ENCODE measurements at places on chromosomes 1 and 21.

DNA sequence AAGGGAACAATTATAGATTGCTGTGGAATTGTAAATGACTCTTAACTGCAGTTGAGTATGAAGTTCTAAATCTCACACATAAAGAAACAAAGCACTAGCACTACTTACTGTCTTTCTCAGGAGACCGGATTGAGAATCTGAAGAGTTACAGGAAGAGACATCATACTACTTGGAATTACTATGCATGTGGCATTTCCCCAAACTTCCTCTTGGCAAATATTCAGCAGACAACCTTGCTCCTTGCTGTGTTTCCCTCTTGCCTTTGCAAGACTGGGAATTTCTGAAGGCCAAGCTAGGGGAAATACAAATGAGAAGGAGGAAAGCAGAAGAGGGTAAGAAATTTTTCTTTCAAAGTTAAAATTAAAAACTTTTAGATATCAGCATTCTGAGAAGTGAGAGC lies 173.6 kb upstream of the KCTD3 start:
- no peak for DNase-seq

DNA sequence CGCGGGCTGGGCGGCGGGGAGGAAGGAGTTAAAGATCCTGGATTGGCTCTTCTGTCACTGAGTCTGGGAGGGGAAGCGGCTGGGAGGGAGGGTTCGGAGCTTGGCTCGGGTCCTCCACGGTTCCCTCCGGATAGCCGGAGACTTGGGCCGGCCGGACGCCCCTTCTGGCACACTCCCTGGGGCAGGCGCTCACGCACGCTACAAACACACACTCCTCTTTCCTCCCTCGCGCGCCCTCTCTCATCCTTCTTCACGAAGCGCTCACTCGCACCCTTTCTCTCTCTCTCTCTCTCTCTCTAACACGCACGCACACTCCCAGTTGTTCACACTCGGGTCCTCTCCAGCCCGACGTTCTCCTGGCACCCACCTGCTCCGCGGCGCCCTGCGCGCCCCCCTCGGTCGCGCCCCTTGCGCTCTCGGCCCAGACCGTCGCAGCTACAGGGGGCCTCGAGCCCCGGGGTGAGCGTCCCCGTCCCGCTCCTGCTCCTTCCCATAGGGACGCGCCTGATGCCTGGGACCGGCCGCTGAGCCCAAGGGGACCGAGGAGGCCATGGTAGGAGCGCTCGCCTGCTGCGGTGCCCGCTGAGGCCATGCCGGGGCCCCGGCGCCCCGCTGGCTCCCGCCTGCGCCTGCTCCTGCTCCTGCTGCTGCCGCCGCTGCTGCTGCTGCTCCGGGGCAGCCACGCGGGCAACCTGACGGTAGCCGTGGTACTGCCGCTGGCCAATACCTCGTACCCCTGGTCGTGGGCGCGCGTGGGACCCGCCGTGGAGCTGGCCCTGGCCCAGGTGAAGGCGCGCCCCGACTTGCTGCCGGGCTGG lies at the start of gene NPR1:
Gene NPR1 (plus strand): TSS at position 170 of the 818 bp plus-strand sequence. CDS start 421 bp downstream, at position 591.
- no peak for DNase-seq

DNA sequence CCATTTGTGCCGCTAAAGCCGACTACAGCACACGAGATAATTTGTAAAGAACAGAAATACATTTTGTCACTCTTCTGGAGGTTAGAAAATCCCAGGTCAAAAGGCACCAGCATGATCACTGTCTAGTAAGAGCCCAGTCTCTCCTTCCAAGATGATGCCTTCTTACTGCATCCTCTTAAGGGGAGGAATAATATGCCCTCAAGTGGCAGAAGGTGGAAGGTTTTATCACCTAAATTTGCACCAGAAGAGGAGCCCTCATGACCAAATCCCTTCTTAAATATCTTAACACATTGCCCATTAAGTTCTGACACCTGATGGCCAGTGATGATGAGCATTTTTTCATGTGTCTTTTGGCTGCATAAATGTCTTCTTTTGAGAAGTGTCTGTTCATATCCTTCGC lies 326.7 kb upstream of the RGS18 start:
- DNase-seq = no peak

DNA sequence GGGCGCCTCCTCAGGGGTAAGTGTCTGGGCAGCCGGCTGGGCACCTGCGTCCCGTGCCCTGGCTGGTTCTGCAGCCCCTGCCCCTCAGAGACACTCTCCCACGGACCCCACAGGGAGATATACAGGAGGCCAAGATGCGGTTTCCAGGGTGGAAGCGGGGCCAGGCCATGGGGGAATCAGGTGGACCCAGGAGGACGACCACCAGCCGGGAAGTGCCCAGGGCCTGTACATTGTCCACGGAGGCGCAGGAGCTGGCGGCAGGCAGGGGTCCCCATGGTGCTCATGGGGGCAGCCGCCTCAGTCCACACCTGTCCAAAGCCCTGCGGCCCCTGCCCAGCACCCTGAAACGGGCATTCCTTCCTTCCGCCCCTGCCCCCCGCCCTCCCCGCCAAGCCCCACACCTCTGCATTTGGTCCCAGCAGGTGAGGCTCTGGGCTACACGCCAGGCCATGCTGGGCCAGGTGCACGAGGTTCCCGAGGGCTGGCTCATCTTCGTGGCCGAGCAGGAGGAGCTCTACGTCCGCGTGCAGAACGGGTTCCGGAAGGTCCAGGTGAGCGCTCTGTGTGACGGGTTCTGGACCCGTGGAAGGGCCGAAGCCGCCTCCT lies 36.7 kb downstream of the SLC19A1 start:
- DNase-seq = no peak

GRCh38 chr1:109912873-109913272 lies 2.2 kb downstream of the CSF1 start:
- no peak for DNase-seq

DNA sequence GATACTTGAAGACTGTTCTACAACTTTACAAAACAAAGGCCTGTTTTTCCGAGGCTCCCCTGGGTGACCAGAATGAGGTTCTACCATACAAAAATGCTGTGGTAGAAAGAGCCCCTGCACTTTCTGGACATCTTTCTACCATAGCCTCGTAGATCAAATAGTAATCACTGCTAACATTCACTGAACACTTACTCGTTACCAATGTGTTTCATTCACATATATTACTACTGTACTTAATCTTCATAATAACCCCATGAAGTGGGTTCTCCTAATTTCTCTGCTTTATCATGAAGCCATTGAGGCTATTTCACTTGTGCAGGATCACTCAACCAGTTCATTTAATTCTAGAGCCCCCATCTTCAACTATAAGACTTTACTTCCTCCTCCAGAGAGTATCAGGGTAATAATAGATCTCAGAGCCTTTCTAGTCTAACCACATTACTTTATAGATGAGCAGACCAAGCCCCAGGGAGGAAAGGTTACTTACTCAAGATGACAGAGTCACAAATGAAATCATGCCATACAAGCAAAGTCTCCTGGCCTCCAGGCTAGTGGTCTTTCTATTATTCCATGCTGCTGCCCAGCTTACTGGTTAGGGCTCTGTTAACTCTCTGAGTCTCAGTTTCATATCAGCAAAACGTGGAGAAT lies 46.7 kb upstream of the OSBPL9 start:
- DNase-seq = peak; percentile 4

DNA sequence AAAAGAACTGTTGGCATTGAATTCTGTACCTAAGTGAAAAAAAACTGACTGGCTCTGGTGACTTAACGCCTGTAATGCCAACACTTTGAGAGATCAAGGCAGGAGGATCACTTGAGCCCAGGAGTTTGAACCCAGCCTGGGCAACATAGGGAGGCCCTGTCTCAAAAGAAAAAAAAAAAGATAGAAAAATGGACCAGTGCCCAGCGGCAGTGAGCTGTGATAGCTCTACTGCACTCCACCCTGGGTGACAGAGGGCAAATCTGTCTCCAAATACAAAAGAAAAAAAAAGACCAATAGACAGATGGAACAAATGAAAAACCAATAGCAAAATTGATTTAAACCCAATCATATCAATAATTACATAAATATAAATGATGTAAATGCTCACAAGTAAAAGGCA lies 674 bp upstream of the AKR7A3 start:
- no peak for DNase-seq

- no peak for DNase-seq
Observed at GRCh38 chr1:17567582-17567981, 28.1 kb downstream of the ARHGEF10L start.

DNA sequence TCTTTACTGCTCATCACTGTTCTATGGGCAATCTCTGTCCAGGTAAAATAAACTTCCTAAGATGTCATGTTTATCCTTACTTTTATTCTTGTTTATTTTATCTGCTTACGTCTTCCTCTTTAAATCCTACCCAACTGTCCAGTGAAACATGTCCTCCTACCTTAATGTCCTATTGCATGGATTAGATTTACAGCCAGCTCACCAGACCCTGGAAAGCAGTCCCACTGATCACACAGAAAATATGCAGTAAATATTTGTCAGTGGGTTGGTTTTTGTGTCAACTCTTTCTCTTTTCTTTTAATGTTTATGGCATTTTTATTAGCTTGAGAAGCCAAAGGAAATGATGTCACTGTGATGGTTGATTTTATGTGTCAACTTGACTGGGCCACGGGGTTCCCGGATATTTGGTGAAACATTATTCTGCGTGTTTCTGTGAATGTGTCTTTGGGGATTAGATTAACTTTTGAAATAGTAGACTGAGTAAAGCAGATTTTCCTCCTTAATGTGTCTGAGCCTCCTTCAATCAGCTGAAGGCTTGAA lies 258.3 kb downstream of the SRGAP2C start:
- peak; percentile 35 for DNase-seq

DNA sequence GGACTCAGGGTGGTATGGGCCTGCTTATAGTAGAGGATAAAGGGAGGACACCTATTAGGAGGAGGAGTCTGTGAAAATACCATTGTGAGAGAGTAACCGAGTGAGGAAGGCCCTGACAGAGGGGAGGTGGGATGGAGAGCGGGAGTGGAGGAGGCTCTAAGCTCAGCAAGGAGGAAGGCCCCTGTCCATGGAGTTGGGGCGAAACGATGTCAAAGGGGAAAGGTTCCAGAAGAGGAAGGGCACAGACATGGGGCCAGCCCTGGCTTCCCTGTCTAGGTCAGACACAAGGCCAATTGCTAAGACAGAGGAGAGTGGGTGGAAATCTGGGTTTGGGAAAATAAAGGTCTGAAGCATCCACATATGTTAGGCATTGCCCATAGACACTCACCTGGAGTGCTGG lies 44.2 kb downstream of the ELK4 start:
- no peak for DNase-seq

DNA sequence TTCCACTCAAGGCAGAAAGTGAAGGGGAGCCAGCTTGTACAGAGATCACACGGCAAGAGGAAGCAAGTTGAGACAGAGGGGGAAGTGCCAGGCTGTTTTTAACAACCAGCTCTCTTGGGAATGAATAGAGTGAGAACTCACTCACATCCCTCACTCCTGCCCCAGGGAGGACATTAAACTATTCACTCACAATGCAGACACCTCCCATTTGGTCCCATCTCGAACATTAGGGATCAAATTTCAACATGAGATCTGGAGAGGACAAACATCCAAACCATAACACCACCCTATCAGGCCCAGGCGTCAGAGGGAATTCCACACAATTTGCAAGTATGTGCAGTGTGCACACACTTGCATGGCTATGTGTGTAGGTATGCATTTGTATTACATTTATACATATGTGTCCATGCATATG lies 62.7 kb downstream of the DMAP1 start:
- DNase-seq = peak; percentile 54

- peak; percentile 7 for DNase-seq
Observed at GRCh38 chr1:182688436-182689205, 4.2 kb upstream of the RGS8 start.

- DNase-seq = peak; percentile 69
Observed at GRCh38 chr1:229625071-229625914, 629 bp downstream of the TAF5L start.

GRCh38 chr1:76313304-76313703 lies 238.8 kb downstream of the ST6GALNAC3 start:
- no peak for DNase-seq

- DNase-seq = no peak
Observed at GRCh38 chr1:198123133-198123532, 33.7 kb upstream of the NEK7 start.

DNA sequence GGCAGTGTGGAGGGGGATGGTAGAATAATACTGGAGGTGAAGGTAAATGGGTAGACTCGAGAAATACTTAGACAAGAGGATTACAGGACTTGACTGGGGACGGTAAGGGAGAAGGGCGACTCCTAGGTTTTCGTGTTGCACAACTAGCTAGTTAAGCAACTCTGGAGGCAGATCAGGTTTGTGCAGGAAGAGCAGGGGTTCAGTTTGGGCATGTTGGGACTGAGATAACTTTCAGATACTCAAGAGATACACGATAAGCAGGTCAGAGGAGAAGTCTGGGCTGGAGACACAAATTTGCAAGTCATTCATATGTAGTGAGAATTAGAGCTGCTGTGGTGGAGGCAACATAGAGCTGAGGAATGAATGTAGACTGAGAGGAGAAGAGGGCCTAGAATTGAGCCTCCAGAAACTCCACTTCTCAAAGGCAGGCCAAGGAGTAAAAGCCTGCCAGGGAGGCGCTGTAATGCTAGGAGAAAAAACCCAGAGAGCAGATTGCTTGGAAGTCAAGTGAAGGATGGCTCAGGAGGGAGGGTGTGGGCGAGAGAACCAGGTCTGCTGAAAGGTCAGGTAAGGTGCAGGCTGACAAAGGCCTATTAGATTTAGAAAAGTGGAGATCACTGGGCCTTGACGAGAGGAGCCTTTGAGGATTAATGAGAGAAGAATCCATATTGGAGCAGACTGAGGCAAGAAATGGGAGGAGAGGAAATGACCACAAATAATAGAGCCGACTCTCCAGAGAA lies 20.8 kb downstream of the MAB21L3 start:
- DNase-seq = no peak

Data from inflammatory macrophage treated with lipopolysaccharide for 4 hours (primary cell).